ENCODE measurements at places on chromosomes 6 and 20. TPM values are rescaled to one million over a fixed set of nuclear protein-coding genes. Genes with fewer than 3 reads are reported as not detected.

Gene TGM2
- total RNA-seq, result 241 TPM

Gene TMEM244
- not detected for total RNA-seq

Gene OLIG3
- total RNA-seq, result not detected

Gene ZBTB12
- 3.8 TPM for total RNA-seq

Gene MOXD1
- 63.3 TPM for total RNA-seq

Gene MAS1
- total RNA-seq, result 0.09 TPM

Gene RIPPLY2
- total RNA-seq, result 0.28 TPM

Gene EEF1A2
- 3.0 TPM for total RNA-seq

Gene SSR1
- total RNA-seq, result 71.4 TPM

Gene PTPRT
- under 0.01 TPM for total RNA-seq

Gene PARD6B
- total RNA-seq, result 0.37 TPM

Gene LAMA4
- 421 TPM for total RNA-seq

Gene VGLL2
- not detected for total RNA-seq

Gene ITPA
- total RNA-seq, result 30.3 TPM

Measured in smooth muscle cell of bladder (primary cell).